ENCODE measurements at places on chromosomes 5 and 9.

DNA sequence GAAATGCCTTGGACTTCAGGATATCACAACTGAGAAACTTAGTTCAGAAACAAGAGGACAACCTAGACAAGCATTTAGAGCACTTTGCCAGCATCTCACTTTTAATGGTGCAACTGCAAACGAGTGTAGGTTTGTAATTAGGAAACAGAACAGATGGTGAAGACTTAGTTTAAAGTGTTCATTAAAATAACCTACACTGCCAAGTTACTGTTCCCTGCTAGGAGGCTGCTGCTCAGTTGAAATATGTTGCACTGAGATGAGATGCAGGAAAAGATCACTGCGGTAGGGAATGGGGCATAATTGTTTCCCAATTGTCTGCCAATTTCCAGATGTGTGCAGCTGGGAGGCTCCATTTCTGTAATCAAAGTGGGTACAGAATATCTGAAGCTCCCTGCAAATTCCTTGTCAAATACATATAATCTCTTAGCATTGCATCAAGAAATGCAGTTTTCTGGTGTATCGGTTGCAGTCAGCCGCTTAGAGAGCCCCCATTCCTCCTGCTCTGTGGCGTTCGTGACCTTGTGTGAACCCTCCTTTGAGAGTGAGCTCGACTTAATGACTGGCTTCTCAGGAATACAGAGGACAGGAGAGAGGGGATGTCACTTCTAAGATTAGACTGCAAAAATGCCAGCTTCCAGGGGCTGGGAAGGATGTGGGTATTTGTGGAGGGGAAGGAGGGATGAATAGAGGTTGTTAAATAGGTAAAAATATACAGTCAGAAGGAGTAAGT is 448.9 kb downstream of the MED10 start:
- DNase-seq, result peak; percentile 73

DNA sequence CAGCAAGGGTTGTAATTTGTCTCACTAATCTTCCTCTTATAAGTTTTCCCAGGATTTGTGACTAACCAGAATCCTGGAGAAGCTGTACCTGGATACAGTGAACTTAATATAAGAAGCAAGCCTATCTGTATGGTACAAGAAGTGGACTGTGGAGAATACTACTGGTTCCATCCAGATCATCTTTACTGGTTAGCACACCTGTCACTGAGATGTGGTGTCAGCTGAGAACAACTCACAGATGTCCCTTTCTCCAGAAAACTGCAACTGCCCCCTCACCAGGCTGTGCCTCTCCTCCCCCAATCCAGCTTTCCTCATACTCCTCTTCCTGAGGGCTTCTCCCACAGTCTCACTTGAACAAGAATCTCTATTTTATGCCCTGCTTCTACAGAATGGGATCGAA is 4.9 kb downstream of the FBXO10 start:
- no peak for DNase-seq

DNA sequence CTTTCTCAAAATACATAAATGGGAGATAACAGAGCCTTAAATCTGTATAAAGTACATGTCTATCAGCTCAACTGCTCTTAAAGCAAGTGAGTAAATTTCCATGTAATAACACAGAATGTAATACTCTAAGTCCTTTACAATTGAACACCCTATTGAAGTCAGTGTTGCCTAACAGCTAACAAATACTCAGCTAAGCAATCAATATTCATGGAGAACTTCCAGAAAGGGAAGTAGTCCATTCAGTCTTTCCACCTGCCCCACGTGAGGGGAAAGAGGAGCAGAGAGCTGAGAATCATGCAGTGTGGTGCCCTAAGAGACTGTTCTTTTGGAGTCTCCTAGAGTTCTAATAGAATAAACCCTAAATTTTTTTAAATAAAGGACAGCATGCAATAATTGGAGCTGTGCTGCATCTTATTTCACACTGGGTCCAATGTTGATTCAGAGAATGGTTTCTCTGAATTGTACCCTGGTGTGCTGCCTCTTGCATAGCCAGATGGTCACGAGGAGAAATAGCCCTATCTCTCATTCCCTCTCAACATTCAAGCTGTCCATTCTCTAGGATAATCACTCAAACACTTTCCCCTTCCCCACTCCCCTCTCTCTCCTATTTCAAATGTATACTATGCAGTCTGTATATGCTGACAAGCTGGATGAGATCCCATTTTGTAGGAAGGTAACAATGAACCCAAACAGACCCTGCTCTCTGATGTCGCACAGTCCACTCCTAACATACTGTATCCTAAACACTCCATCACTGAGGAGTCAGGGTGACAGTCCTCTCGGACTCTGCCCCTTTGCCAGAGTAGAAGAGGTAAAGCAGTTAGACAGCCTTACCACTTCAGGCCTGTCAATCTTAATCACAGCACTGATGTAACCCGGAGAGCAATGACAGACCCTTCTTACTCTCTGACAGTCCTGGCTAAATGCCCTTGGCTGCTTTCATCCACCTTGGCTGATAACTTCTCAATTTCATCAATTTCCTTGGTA is 134.8 kb downstream of the EPB41L4A start:
- DNase-seq, result no peak

DNA sequence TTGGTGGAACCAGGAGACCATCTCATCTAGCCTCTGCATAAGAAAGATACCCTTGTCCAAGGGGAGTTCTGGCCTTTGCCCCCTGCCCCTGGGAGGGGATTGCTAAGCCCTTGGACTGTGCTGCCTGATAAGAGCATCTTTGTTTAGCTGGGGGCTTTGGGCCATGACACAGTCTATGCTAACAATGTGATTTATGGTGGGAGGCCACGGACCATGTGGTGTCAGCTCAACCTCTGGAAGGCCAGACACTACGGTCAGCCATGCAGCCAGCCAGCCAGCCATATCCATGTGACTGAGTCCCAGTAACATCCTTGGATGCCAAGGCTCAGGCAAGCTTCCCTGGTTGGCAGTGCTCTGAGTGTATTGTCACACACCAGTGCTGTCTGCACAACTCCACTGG is 244.4 kb downstream of the FSTL4 start:
- DNase-seq, result no peak

- DNase-seq, result peak; percentile 74
Observed at GRCh38 chr9:131578731-131579504, 33.6 kb downstream of the PRRT1B start.

GRCh38 chr5:93915142-93915553 is 173.7 kb upstream of the POU5F2 start:
- peak; percentile 60 for DNase-seq

- DNase-seq, result no peak
Observed at GRCh38 chr5:84524491-84524890, 139.8 kb upstream of the EDIL3 start.

GRCh38 chr5:5979761-5980537 is 398.4 kb downstream of the MED10 start:
- DNase-seq, result no peak

GRCh38 chr9:4382722-4383317 is 83.0 kb upstream of the GLIS3 start:
- DNase-seq, result peak; percentile 80

DNA sequence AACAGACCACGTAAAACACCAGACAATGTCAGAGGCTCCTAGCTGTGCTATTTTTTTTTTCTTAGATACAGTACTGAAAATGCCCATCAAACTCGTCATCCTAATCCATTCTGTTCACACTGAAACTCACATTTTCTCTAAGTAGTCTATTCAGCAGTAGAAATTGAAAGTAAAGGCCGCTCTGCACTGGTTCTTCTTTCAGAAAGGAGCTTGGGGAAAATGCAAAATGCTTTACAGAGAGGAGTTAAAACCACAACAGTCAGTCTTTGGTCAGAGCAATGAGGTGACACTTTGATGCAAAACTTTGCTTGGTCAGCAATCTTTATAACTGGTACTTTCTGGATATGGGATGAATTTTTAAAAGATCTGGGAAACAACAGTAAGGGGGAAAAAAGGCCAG is 43.8 kb upstream of the SUSD1 start:
- no peak for DNase-seq

- DNase-seq, result no peak
Observed at GRCh38 chr5:142746532-142747433, 23.4 kb upstream of the ARHGAP26 start.

- DNase-seq, result no peak
Observed at GRCh38 chr5:35066260-35066795, 18.6 kb upstream of the AGXT2 start.

GRCh38 chr9:130940693-130941576 is 1.9 kb upstream of the FIBCD1 start:
- peak; percentile 79 for DNase-seq

- DNase-seq, result no peak
Observed at GRCh38 chr5:147481376-147481775, 28.5 kb downstream of the DPYSL3 start.

- DNase-seq, result no peak
Observed at GRCh38 chr9:72322678-72323077, 42.3 kb downstream of the ZFAND5 start.

GRCh38 chr9:94919376-94920098 is 193.0 kb downstream of the AOPEP start:
- DNase-seq, result no peak

- no peak for DNase-seq
Observed at GRCh38 chr5:68928617-68929302, 165.1 kb upstream of the SLC30A5 start.

DNA sequence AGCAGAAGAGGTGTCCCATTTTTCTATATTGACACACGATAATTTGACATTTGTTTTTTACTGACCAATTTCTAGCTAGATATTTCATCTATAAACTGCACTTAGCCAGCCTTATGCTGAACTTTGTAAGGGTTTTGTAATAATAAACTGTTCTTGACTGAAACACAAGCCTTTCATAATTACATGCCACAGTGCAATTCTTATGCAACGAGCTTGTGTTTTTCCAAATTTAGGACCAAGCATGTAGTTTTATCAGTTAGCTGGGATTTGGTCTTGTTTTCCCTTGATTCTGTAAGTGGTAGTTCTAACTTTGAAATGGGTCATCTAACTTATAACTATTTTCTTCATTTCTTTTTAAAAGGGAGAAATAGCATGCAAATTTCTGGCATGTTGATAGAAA is 1.3 kb upstream of the LURAP1L start:
- DNase-seq, result no peak

GRCh38 chr5:100165309-100165708 is 369.9 kb upstream of the FAM174A start:
- DNase-seq, result no peak

- DNase-seq, result no peak
Observed at GRCh38 chr5:10120934-10121333, 128.8 kb downstream of the ATPSCKMT start.

Measured in G401 (cell line).